ENCODE measurements at places on chromosomes 7 and 10. TPM values are rescaled to one million over a fixed set of nuclear protein-coding genes. Genes with fewer than 3 reads are reported as not detected.

GRCh38 chr10:31011665-31012022 is 20.0 kb downstream of the ZNF438 start:
- peak; percentile 48 for DNase-seq

DNA sequence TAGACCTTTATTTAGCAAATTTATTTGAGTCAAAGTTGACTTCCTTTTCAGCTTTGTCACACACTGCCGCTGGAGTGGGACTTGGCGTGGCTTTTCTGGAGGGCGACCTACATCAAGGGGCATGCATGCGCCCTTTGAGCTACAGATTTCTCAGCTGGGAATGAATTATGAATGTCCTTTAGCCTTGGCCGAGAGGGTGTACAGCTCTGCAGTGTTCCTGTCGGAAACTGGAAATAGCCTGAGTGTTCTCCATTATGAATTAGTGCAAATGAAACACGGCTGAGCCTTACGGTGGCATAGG is 79.7 kb downstream of the GLRX3 start:
- no peak for DNase-seq

DNA sequence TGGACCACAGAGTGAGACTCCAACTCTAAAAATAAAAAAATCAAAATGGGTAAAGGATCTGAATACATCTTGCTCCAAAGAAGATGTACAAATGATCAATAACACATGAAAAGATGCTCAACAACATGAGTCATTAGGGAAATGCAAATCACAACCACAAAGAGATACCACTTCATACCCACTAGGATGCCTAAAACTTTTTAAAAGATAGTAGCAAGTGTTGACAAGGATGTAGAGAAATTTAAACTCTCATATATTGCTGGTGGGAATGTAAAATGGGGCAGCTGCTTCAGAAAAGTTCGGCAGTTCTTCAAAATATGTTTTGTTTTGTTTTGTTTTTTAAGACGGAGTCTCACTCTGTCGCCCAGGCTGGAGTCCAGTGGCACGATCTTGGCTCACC is 45.7 kb upstream of the GTF2IRD1 start:
- no peak for DNase-seq

- peak; percentile 20 for DNase-seq
Observed at GRCh38 chr7:155824227-155824886, 12.1 kb upstream of the SHH start.

DNA sequence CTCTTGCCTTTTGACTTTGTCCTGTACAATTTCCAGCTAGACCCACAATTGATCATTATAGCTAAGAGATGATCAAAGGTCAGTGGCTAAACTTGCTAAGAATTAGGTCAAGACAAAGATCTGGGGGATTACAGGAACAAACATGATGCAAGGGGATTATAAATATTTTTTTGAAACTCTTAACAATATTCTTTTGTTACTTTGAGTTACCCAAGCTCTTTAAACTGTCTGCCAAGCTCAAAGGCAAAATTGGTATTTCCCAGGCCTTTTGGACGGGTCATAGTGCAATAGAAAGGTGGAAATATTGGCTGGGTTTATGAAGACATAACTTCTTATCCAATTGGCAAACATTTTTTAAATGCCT is 23.4 kb downstream of the TBXAS1 start:
- no peak for DNase-seq

DNA sequence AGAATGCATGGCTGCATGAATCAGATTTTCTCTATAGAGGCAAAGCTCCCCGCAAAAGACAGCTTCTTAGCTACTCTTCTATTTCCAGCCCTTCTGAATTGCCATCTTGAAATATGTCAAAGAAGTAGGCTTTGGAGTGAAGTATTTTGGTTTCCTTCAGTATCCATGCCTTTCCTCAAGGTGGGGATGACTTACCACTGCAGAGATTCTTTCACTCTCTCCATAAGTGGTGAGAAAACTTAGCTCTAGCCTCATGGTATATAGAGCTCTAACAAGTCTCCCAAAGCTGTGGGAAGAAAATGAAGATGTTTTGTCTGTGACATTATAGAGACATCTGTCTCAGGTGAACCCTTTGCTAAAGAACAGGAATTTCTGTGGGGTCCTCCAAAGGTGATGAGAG is 89.6 kb upstream of the ITGB1 start:
- no peak for DNase-seq

The HYAL4 gene
- 0.64 TPM for total RNA-seq

The PRSS1 gene
- total RNA-seq = not detected

The ACTR3C gene
- 7.4 TPM for total RNA-seq

The RBM20 gene
- 0.32 TPM for total RNA-seq
